ENCODE measurements at places on chromosomes 6 and 20.

DNA sequence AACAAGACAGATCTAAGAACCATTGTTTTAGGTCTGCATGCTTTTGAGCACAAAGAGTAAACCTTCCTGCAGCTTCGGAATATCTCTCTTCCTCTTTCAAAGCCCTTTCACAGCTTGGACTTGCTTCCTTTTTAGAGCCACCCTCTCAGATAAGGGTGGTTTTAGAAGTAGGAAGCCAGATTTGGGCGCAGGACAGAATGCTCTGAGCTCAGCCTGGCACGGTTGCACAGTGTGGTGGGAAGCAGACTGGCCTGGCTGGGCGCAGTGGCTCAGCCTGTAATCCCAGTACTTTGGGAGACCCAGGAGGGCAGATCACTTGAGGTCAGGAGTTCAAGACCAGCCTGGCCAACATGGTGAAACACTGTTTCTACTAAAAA is 35.6 kb upstream of the PNRC1 start:
- peak overlapping the region; percentile 67 for H3K27ac ChIP-seq
- no peaks in the 10 kb centered on the region for H3K36me3 ChIP-seq
- H3K27me3 ChIP-seq = no peaks in the 10 kb centered on the region
- H3K4me1 ChIP-seq = peaks cover 28% of the 10 kb centered on the region
- H3K4me3 ChIP-seq = no peak overlapping the region
- DNase-seq = no peak

DNA sequence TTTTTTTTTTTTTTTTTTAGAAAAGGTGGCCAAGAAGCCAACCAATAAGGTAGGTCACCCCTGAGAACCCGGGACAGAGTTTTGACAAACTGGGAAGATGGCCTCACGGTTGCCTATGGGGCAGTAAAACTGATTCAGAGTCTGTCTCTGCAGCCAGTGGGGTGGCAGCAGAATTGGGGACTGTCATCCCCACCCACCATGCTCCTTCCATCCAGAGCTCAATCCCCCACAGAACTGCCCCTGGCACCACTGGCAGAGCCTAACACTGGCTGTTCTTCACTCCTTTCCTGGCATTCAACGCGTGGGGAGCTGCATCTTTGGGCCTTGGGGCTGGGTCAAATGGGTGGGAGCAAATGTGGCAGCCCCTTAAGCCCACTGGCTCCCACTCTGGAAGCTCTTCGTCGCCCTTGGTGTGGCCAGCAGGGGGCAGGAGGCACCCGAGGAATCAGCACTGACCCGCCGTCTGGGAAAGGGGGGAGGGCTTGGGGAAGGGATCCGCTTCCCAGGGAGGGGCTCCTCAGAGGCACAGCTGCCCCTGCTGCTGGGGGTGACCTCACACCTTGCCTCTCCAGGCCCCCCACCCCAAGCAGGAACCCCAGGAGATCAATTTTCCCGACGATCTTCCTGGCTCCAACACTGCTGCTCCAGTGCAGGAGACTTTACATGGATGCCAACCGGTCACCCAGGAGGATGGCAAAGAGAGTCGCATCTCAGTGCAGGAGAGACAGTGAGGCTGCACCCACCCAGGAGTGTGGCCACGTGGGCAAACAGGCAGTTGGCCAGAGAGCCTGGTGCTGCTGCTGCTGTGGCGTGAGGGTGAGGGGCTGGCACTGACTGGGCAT is 10.4 kb downstream of the CD40 start:
- H3K27me3 ChIP-seq = peaks cover 69% of the 10 kb centered on the region
- H3K27ac ChIP-seq = no peak overlapping the region
- DNase-seq = no peak
- no peak overlapping the region for H3K4me3 ChIP-seq

DNA sequence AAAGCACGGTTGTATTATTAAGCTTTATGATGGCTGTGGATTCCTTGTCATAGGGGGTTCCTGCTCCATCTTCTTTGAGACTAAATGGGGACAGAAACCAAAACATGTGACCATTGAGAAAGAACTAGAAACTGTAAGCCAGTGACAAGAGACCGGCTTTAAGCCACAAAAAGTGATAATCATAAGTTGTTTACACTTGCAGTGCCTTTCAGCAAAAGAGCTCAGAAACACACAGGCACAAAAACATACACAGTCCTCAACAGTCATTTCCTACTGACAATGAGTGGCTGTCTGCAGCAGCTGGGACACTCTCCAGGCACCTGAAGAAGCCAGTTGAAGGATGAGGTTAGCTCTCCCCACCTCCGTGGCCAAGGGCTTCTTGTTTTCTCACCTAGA is 20.0 kb upstream of the UBE2J1 start:
- peaks cover 24% of the 10 kb centered on the region for H3K4me1 ChIP-seq
- no peak overlapping the region for H3K4me3 ChIP-seq
- H3K27ac ChIP-seq = no peak overlapping the region
- no peak for DNase-seq
- H3K27me3 ChIP-seq = no peaks in the 10 kb centered on the region

DNA sequence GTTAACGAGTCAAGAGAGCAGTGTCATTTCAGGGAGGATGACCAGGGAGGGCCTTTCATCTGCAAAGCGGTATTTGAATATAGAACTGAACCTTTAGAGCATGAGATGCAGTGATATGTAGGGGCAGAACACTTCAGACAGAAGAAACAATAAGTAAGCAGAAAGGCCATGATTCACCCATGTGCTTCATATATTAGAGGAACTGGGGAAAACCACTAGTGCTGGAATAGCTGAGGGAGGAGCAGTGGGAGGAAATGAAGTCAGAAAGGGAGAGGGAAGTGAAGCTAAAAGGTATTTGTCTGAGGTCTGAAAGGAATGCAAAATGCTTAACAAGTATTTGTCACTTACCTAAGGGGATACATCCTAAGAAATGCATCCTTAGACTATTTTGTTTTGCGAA is 391.2 kb downstream of the ADGRB3 start:
- H3K36me3 ChIP-seq = no peaks in the 10 kb centered on the region
- no peak for DNase-seq
- no peaks in the 10 kb centered on the region for H3K4me1 ChIP-seq
- H3K27ac ChIP-seq = no peak overlapping the region
- H3K4me3 ChIP-seq = no peak overlapping the region

GRCh38 chr6:139641376-139641775 is 266.9 kb upstream of the CITED2 start:
- no peak for DNase-seq
- no peaks in the 10 kb centered on the region for H3K36me3 ChIP-seq
- H3K27ac ChIP-seq = no peak overlapping the region
- H3K27me3 ChIP-seq = no peaks in the 10 kb centered on the region
- H3K4me3 ChIP-seq = no peak overlapping the region

GRCh38 chr6:130994319-130995097 is 68.5 kb downstream of the EPB41L2 start:
- no peak overlapping the region for H3K4me3 ChIP-seq
- H3K36me3 ChIP-seq = no peaks in the 10 kb centered on the region
- DNase-seq = no peak
- H3K27me3 ChIP-seq = no peaks in the 10 kb centered on the region

DNA sequence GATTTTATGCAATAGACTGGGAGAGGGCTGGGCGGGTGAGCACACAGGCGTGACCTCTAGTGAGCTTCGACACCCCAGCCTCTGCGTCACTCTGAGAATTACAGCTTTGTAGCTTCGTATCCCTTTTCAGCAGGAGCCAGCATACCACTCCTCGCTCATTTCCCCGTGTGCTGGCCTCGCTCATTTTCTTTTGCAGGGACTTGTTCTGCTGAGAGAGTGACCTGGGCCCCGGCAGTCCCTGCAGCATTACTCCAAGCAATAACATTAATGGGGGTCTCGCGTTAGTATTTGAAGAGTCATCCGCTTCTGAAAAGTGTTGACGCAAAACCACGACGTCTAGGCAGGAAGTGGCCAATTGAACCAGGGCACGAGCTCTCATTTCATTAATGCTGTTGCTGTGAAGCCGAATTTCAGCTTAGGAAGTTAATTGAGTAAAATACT is 193.7 kb downstream of the QKI start:
- no peaks in the 10 kb centered on the region for H3K27me3 ChIP-seq
- no peaks in the 10 kb centered on the region for H3K36me3 ChIP-seq
- H3K27ac ChIP-seq = no peak overlapping the region

GRCh38 chr6:48542191-48542590 is 431.2 kb upstream of the PTCHD4 start:
- no peaks in the 10 kb centered on the region for H3K4me1 ChIP-seq
- H3K36me3 ChIP-seq = no peaks in the 10 kb centered on the region
- no peak overlapping the region for H3K27ac ChIP-seq
- H3K4me3 ChIP-seq = no peak overlapping the region

DNA sequence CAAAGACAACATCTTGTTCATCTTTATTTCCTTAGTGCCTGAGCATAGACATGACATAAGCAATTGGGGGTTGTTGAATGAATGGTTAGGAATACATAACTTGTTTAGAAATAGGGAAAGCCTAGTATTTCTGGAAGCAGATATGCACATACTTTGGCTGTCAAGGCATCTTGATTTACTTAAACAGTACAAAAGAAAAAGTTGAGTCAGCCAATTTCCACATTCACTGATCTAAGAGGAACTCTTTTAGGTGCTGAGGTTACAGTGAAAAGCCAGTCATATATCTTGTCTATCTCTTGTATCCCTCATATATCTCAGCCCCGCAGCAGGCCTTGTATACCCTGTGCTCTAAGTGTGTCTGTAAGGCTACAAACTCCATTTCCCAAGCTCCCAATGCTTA is 11.6 kb downstream of the ZKSCAN4 start:
- H3K4me3 ChIP-seq = no peak overlapping the region
- H3K27ac ChIP-seq = no peak overlapping the region
- H3K36me3 ChIP-seq = peaks cover 33% of the 10 kb centered on the region
- DNase-seq = no peak

DNA sequence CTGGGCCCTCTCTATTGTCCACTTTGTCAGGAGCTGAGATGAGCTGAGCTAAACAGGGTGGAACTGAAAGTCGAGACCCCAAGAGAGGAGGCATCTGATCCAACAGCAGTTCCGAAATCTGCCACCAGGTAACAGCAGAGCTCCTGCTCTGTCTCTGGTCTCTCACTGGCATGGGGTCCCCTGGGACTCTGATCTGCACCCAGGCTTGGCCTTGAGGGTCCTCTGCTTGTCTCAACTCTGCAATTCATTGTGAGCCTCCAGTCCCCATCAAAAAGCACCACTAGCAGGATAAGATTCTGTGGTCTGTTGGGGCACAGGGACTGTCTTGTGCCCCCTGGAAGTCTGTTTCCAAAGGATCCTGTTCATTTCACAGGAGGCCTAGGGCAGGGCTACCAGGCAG is 62.5 kb upstream of the TOP1 start:
- DNase-seq = no peak
- H3K27me3 ChIP-seq = peaks cover 13% of the 10 kb centered on the region
- H3K27ac ChIP-seq = no peak overlapping the region

DNA sequence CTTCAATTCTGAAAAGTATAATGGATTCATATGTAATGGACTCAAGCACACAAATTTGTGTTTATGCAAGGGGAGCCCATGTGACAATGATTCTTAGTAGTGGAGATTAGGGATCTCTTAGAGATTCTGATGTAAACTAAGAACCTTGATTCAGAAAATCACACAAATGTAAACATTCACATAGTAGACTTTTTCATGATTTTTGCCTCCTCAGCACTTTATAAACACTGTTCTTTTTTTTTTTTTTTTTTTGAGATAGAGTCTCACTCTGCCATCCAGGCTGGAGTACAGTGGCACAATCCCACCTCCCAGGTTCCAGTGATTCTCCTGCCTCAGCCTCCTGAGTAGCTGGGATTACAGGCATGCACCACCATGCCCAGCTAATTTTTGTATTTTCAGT is 170.1 kb upstream of the PLCB4 start:
- H3K27me3 ChIP-seq = no peaks in the 10 kb centered on the region
- H3K4me3 ChIP-seq = no peak overlapping the region
- H3K27ac ChIP-seq = no peak overlapping the region
- H3K36me3 ChIP-seq = no peaks in the 10 kb centered on the region
- H3K4me1 ChIP-seq = no peaks in the 10 kb centered on the region

DNA sequence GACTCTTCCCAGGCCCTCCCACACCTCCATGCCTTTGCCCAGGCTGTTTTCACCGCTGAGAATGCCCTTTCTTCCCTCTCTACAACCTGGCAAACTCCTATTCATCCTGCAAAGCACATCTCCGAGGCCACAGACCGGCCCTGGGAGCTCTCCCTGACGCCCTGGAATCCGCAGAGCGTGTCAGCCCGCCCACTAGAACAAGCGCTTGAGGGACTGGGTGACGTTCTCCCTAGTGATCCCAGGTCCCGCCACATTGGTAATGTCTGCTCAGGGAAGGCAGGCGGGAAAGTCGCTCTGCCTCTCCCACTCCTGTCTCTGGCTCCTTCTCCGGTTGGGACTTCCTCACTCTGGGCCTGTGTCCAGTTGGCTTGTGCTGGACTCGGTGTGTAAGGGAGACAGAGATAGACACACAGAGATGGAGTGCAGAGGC is 61.6 kb downstream of the SRC start:
- peaks cover 44% of the 10 kb centered on the region for H3K4me1 ChIP-seq
- peaks cover 17% of the 10 kb centered on the region for H3K27me3 ChIP-seq
- peak overlapping the region; percentile 71 for H3K4me3 ChIP-seq
- H3K27ac ChIP-seq = peak overlapping the region; percentile 64
- DNase-seq = no peak

GRCh38 chr20:2285193-2285592 is 10.6 kb upstream of the TGM3 start:
- peaks cover 9% of the 10 kb centered on the region for H3K27me3 ChIP-seq
- no peak for DNase-seq
- no peak overlapping the region for H3K27ac ChIP-seq
- H3K4me1 ChIP-seq = peaks cover 5% of the 10 kb centered on the region
- no peak overlapping the region for H3K4me3 ChIP-seq

DNA sequence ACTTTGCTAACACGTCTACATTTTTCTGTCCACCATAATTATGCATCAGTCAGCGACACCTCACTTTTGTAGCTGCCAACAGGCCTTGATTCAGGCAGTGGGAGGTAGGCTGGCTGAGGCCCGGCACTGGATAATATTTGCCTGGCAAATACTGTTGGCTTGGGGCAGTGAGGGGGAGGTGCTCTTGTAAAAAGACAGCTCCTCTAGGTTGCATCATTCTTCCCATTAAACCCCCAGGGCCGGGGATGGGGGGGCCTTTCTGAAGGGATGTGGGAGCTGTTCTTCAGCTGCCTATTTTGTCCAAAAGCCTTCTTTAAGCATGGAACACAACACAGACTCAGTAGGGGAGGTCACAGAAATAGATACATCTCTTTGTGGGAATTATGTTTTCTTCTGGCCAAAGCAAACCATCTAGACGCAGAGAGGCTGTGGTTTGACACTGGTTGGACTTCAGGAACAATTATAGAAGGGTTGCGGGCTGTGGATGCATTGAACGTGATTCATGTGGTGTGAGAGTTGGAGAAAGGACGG is 338.3 kb upstream of the NT5E start:
- H3K4me1 ChIP-seq = no peaks in the 10 kb centered on the region
- no peak overlapping the region for H3K4me3 ChIP-seq
- no peaks in the 10 kb centered on the region for H3K27me3 ChIP-seq
- H3K27ac ChIP-seq = no peak overlapping the region

DNA sequence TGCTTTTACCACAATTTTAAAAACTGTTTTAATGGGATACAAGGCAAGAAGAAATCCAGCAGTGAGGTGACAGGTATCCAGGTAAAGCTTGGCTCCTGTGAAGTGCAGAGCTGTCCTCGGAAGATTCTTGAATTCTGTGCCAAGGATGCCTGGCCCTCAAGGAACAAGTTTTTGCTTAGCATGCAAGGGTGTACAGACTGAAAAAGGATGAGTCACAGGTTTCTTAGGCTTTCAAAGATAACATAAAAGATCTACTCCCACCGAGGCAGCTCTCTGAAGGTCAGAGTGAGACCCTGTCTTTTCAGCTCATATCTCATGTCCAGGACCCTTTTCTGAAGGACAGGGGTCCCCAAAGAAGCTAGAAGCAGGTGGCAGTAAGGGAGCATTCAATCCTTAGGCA is 83.3 kb downstream of the CHD6 start:
- peaks cover 29% of the 10 kb centered on the region for H3K36me3 ChIP-seq
- H3K27me3 ChIP-seq = no peaks in the 10 kb centered on the region
- no peak overlapping the region for H3K27ac ChIP-seq
- no peak for DNase-seq
- peaks cover 6% of the 10 kb centered on the region for H3K4me1 ChIP-seq
- no peak overlapping the region for H3K4me3 ChIP-seq
